ENCODE measurements at places on chromosomes 1 and 21. TPM values are rescaled to one million over a fixed set of nuclear protein-coding genes. Genes with fewer than 3 reads are reported as not detected.

DNA sequence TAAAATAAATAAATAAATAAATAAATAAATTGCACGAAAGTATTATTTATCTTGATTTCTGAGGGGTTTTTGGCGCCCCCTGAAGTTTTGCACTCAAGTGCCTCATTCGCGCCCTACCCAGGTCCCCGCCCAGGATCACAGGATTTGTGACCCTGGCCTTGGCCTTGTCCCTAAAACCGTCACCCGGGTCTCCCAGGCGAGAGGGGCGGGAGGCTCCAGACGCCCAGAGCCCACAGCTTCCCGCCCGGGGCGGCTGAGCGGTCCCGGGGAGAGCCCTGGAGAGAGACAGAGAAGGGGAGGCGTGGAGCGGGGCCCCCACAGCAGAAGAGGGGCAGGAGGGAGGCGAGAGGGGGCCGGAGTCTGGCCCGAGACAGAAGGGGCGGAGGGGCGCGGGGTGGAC lies 91.8 kb upstream of the CASZ1 start:
- DNase-seq = no peak

DNA sequence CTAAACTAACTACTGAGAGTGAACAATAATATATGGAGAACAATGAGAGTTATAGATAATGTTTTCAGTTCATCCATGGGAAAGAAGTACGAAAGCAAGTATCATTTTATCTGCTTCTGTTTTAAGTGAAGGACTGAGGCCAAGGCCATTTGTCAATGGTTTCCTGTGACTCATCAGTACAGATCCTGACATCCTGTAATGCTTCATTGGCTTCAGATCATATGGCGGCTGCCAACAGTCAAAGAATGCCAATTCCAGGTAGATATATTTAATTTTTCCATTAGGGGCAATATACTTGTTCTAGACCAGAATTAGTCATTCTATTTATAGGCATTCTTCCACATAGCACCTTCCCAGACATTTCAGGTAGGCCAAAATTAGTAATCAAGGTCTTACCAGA lies 97.3 kb downstream of the USH2A start:
- DNase-seq = peak; percentile 12

- DNase-seq = no peak
Measured at GRCh38 chr1:181010789-181011188, 11.9 kb downstream of the STX6 start.

DNA sequence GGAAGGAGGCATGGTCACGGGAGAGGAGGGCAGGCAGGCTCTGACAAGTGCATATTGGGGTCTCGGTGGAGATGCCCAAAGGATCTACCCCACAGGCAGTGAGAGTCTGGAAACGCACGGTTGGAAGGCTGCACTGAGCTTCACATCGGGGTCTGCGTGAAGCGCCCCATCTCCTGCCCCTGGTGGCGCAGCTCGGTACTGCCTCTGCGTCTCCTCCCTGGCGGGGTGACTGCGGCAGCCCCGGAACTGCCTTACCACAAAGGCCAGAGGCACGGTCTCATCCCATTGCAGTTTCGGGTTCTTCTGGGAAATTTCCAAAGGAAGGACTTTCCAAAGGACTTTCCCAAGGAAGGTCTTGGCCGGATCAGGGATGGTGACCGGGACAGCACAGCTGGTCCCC lies 69.2 kb upstream of the AJAP1 start:
- no peak for DNase-seq

DNA sequence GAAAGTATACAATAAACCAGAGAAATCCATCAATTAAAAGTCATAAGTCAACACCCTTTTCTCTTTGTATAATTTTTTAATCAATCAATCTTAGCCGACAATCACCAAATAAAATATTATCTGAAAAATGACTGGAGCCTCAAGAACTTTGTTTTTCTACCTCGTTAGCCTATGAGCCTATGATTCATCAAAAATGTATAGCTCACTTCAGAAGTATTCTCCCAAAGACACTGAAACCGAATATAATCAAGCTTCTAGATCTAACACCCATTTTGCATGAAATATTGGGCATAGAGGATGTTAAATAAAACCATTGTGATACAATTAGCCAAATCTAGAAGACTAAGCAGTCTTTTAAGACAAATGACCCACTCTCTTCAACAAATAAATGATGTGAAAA lies 17.8 kb upstream of the RSBN1 start:
- no peak for DNase-seq

DNA sequence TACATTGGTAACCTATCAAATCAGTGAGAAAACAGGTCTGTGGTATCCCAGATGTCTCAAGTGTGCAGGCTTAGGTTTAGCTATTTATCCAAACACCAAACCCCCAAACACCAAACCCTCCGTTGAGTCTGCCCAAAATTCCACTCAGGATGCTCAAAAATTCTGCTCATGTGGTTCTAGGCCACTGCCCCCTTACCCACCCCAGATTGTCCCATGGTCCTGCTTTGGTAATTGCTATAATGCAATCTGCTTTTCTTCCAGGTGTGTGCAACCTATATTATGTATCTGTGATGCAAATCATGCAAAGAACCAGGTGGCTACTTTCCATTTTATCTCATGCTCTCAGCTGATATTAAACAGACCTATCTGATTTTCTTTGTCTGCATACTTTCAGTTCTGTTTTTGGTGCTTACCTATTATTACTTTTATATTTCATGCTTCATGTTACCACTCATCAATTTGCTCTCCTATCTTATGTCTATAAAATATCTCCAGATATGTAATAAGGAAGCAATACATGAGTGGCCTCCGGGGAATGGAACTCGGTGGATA lies 123.7 kb downstream of the TOMM20 start:
- DNase-seq = no peak

DNA sequence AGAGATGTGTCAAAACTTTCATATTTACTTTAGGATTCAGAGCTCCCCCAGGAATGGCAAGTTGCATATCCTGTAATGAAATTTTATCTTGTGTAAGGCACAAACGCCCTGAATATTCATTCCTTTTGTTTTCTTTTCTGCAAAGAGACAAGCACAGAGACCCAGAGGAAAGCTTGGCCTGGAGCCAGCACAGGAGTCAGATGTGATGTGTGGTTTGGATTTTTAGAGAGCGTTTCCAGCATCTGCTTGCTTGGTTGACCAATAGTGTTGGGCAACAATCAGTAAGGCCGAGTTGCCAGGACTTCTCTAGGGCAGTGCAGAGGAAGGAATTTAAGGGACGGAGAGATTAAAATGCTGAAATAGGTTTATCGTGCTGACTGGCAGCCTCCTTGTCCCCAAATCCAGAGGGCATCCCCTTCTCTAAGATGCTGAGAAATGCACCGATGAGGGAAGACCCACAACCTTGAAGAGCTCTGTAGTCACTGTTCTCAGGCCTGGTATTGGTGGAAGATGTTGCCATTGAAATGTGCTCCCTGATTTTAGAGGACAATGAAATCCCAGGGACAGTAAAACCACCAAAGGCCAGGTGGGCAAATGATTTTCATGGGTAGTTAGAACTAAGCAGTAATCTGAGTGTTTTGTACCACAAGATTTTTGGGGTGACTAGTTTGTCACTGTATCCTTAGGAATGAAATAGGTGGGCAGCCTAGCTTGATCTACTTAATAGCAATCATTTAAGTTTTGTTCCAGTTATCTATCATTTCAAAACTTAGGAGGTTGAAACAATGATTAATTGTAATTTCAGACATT lies 37.9 kb upstream of the RHOU start:
- peak; percentile 43 for DNase-seq

DNA sequence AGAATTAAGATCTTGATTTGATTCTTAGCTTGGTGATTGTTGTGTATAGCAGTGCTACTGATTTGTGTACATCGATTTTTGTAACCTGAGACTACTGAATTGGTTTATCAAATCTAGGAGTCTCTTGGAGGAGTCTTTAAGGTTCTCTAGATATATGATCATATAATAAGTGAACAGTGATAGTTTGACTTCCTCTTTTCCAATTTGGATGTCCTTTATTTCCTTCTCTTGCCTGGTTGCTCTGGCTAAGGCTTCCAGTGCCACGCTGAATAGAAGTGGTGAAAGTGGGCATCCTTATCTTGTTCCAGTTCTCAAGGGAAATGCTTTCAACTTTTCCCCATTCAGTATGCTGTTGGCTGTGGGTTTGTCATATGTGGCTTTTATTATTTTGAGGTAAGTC lies 61.5 kb upstream of the LYST start:
- DNase-seq = no peak

- DNase-seq = no peak
Measured at GRCh38 chr1:169110236-169110635, 3.7 kb downstream of the ATP1B1 start.

GRCh38 chr1:109299558-109300343 lies 7.1 kb downstream of the MYBPHL start:
- DNase-seq = no peak

- peak; percentile 26 for DNase-seq
Measured at GRCh38 chr1:46673749-46674182, 2.1 kb downstream of the TEX38 start.

DNA sequence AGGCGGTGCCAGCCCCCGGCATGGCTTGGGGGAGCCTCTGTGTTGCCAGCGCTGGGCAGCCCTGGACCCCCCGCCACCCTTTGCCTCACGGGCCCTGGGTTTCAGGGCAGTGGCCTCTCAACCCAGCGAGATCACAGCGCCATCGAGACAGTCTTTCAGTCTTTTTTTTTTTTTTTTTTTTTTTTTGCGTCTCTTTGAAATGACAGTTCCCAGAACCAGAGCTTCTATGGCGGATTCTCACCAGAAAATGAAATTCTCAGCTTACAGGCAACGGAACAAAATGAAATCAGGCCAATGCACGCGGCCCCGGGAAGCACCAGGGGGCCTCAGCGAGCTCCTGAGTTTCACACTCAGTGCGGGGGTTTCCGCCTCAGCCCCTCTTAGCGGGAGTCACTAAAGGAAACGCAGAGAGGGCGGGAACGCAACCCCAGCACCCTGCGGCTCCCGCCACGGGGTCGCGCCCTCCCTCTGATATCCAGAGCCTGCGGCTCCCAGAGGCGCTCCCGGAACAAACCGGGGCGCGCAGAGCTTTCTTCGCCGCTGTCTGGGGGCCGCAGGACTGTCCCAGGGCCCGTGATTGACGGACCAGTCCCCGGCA lies 8.0 kb upstream of the COL6A1 start:
- no peak for DNase-seq

GRCh38 chr1:113747376-113747775 lies 11.9 kb downstream of the PHTF1 start:
- DNase-seq = no peak

DNA sequence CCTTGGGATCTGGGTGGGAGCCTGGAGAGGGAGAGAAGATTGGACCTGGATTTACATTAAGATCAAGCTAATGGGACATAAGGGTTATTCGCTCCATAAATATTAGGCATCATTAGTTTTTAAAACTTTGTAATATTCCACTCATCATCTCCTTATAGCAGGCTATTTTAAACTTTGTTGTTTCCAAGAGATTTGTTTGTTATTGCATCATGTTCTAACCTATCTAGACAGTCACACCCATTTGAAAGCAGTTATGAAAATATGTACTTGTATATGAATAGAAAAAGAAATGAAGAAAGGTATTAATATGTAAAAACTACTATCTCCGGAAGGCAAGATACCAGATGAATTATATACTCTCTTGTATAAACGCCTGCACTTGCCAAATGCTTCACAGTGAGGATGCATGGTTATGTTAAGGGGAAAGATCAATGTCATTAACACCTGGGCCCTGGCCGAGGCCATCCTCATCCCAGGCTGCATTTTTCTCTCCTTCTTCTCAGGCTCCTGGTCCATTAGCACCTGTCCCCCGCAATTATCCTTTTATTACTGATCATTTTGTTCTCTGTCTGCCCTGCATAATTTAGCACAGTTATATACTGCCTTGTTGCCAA lies 468.2 kb downstream of the MATN1 start:
- no peak for DNase-seq

GRCh38 chr1:88685259-88685620 lies 1.2 kb downstream of the PKN2 start:
- DNase-seq = no peak

GRCh38 chr1:171366816-171367215 lies 52.8 kb downstream of the FMO4 start:
- DNase-seq = peak; percentile 17

GRCh38 chr1:25706146-25707089 lies 89.8 kb downstream of the MAN1C1 start:
- no peak for DNase-seq

DNA sequence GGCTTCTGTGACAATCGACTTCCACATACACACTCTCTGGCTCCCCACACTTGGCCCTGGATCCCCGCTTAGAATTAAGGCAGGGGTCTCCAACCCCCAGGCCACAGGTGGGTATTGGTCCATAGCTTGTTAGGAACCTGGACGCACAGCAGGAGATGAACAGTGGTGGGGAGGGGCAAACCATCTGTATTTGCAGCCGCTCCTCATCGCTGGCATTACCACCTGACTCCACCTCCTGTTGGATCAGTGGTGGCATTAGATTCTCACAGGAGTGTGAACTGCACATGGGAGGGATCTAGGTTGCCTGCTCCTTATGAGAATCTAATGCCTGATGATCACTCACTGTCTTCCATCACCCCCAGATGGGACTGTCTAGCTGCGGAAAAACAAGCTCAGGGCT lies 16.0 kb downstream of the TRIM62 start:
- no peak for DNase-seq

GRCh38 chr1:209585672-209586071 lies 2.2 kb downstream of the CAMK1G start:
- DNase-seq = no peak

- no peak for DNase-seq
Measured at GRCh38 chr1:162677607-162678371, 45.5 kb downstream of the DDR2 start.

The FNBP1L gene
- 8.3 TPM for total RNA-seq

The MIS18A gene
- 33.4 TPM for total RNA-seq

The GRHL3 gene
- 0.26 TPM for total RNA-seq

The NR1I3 gene
- not detected for total RNA-seq

The ZNF669 gene
- total RNA-seq = 12.8 TPM

The S100A14 gene
- total RNA-seq = not detected

The USP25 gene
- total RNA-seq = 15.8 TPM

The HEYL gene
- total RNA-seq = 0.98 TPM

The OR2W3 gene
- total RNA-seq = not detected
